ENCODE measurements at places on chromosomes 16 and 17.

DNA sequence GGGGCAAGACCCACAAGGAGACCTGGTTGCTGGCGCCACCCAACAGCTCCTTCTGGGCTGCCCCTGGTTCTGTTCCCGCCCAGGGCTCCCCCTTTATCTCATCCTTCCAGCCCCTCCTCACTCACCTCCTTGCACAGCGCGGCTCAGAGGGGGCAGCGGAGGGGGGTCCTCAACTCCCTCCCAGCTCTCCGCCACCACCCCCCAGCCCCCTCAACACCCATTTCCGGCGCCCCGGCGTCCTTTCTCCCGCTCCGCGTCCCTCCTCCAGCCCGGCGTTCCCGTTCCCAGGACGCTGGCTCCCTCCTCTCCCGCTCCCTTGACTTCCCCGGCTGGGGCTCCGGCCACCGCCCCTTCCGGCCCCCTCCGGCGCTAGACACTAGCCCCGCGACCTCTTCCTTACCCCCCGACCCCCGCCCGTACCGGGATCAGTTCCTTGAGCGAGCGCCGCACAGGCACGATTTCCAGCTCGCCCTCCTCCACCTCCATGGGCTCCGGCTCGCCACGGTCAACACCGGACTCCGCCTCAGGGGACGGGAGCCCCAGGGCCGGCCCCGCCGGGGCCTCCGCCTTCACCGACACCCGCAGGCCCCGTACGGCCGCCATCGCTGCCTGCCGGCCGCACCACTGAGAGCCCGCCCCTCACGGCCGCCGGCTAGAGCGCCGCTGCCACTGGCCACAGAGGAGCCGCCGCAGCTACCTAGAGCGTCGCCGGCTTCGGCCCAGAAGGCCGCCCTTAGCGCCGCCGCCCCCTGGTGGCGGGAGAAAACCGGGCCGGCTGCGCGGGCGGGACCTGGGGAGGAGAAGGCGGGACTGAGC is at the start of gene NCBP3:
TSS of gene NCBP3 (minus strand) at position 626 of the 816 bp plus-strand sequence. CDS start at position 603, 23 bp downstream.
- DNase-seq, result peak; percentile 93

DNA sequence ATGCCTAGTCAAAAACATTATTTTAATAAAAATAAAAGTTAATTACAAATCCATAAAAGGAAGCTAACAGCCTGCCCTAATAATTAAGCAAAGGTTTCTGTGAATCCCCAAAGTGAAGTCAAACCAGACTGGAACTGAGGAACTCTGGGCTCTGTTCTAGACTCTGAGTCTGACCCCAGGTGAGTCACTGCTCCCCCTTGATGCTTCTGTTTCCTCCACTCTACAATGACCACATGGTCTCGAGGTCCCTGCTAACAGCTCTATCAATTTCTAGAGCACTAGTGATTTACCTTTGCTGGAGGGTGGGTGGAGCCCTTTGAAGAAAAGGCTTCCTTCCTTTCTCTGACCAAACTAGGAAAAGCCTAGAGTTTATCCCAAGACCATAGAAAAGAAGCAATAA is 32.4 kb downstream of the XPO6 start:
- DNase-seq, result no peak

- no peak for DNase-seq
These were observed 56.7 kb upstream of the NOG start for GRCh38 chr17:56536766-56537165.

DNA sequence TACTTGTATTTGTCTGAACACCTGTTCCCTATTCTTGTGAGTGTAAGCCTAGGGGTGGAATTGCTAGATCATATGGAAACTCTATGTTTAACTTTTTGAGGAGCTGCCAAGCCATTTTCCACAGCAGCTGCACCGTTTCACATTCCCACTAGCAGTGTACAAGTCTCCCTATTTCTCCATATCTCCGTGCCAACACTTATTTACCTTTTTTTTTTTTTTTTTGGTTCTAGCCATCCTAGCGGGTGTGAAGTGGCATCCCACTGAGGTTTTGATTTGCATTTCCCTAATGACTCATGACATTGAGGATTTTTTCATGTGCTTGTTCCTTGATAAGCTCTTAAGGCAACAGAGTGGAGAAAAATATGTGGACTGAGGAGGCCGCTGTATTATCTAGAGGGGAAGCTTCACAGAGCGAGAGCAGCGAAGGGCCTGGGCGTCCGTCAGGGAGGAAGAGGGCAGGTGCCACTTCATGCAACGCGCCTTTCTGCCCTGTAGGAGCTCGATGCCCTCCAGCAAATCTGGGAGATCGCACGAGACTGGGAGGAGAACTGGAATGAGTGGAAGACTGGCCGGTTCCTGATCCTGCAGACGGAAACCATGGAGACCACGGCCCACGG is 50.0 kb downstream of the DNAH2 start:
- no peak for DNase-seq

GRCh38 chr17:71337938-71338337 is 782.9 kb upstream of the SOX9 start:
- no peak for DNase-seq

- DNase-seq, result no peak
These were observed 15.9 kb upstream of the RFWD3 start for GRCh38 chr16:74682556-74682955.

- DNase-seq, result no peak
These were observed 73.6 kb upstream of the MRTFB start for GRCh38 chr16:13997526-13997925.

DNA sequence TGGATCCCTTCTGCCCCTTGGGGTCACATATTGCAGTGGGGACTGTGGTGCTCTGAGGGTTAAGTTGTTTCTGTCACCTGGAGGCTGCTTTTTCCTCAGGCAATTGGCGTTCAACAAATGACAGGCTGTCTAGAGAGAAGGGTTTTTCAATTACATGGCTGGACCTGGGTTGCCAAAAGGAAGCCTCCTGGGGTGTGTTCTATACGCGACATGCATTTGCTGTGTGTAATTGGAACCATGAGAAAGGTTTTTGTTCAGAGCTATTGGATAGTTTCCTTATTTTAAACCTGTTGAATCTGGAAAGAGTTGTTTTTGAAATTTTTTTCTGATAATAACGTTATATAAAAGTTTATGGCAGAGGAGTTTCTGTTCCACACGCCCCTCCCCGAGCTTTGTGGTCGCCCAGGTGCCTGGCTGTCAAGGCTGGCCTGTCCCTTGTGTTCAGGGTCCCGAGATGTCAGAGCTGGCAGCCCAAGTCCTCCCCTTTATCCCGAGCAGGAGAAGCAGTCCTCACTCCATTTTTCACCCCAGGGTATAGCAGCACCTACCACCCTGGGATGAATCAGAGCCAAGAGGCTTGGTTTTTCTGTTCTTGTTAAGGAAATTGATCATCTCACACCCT is 26.1 kb upstream of the ZNF750 start:
- DNase-seq, result no peak

GRCh38 chr17:74467221-74467951 is 952 bp downstream of the CD300A start:
- no peak for DNase-seq

GRCh38 chr17:9115214-9116191 is 94.2 kb downstream of the NTN1 start:
- DNase-seq, result peak; percentile 48

GRCh38 chr17:57006040-57006439 is 28.1 kb downstream of the SCPEP1 start:
- no peak for DNase-seq

DNA sequence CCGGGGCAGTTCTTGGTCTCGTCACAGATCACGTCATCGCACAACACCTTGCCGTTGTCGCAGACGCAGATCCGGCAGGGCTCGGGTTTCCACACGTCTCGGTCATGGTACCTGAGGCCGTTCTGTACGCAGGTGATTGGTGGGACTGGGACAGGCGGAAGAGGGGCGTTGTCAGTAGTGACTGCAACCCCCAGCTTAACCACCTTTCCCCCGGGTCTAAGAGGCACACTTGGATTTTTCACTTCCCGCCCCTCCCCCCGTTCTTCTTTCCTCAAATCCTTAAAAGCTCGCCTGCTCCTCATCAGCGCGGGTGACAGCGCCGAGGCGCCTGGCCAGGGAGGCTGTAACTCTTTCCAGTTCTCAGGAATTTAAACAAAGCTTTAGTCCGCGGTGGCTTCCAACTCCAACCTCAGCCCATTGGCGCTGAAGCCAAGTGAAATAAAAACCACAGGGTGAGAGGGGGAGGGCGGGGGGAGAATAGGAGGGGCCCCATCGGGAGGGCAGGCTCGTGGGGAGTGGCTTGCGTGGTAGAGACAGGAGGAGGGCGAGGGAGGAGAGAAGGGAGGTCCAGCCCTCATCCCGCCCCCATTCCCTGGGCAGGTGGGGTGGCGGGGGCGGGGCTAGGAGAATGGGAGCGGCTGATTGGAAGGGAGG is 1.5 kb downstream of the COL1A1 start:
- DNase-seq, result peak; percentile 75

- no peak for DNase-seq
These were observed 209.4 kb downstream of the ZFHX3 start for GRCh38 chr16:72838586-72838910.

DNA sequence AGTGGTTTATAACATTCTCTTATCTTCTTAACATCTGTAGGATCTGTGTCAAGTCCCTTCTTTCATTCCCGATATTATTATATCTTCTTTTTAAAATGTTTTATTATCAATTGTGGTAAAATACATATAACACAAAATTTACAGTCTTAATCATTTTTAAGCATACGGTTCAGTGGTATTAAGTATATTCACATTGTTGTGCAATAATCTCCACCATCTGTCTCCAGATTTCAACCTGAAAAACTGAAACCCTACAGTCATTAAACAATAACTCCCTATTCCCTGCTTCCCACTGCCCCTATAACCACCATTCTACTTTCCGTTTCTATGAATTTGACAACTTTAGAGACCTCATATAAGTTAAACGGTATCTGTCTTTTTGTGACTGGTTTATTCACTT is 45.5 kb downstream of the CEP112 start:
- no peak for DNase-seq

- DNase-seq, result peak; percentile 35
These were observed 3.8 kb upstream of the SNX20 start for GRCh38 chr16:50684823-50685461.

DNA sequence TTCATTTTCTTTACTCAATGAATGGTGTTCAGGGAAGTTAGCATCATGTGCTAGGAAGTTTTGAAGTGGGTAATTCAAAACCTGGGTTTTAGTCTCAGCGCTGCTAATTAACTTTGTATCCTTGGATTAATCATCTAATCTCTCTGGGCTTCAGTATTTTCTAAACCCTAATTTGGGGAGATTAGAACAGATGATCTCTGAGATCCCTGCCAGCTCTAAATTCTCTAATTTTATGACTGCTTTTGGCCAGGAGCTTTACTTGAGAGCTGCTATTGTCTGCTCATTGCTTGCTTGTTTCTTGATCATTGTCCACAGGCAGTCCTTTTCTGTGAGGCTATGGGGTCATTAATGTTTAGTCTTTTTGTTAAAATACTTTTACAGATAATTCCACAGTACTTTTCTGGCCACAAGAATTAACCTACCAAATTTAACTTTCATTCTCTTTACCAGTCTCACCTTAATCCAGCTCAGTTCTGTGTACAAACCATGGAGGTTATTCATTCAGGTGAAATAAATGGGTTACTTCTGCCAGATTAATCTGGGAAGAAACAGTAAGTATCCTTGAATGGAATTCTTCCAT is 28.4 kb upstream of the VWA3A start:
- DNase-seq, result no peak

DNA sequence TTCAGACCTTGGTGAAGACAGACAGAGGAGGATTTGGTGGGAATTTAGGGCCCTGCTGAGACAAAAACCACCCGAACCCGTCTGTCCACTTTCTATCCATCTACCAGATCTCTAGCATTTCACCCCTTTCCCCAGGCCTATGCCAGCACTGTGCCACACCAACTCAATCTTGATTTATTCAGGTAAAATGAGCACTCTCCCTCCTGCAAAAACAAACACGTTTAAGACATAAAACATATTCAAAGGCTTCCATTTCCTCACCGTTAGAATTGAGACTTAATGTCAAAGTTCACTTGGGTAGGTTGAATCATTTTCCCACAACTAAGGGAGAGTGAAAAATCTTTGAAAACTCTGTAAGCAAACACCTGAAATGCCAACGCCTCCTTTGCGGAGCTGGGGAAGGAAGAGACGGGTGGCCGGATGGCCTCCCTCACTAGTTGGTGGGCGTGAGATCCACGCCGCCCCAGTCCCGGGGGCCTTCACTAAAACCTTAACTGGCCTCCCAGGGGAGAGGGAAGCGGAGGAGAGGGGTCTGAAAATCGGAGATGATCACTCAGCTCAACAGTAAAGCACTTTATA is 862 bp downstream of the DCAKD start:
- DNase-seq, result peak; percentile 53

DNA sequence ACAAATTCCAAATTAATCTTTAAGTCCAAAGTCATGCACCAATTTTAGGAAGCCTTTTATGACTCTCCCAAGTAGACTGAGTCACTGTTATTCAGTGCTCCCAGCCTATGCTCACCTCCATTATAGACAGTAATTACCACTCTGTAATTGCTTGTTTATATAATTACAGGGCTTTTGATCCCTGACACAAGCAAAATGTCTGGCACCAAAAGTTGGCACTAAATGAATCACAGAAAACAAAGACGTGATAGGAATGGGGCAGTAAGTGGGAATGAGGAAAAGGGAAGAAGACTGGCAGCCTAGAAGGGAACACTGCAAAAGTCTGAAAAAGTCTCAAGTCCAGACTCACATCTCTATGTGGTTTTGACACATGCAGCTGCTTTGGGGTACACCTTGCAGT is 94.1 kb downstream of the SLC39A11 start:
- DNase-seq, result no peak

GRCh38 chr16:49524947-49525315 is 151.3 kb downstream of the C16orf78 start:
- DNase-seq, result no peak

- no peak for DNase-seq
These were observed 131.7 kb downstream of the SHISA6 start for GRCh38 chr17:11372692-11373091.

DNA sequence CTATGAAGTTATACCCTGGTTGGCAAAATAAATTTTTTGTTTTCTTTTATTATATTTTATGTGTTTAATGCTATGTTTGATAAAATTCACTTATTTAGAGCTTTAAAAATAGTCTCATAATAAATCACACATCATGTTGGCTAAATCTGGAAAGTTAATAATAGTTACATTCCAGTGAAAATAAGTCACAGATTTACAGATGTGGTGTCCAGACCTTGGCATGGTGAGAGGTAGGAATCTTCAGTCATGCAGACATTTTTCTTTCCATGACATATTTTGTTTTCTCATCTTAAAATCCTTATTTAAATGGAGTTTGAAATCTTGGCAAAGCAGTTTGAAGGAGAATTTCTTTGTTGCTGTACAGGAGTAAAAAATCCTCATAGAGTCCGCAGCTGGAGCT is 48.1 kb upstream of the GOSR1 start:
- no peak for DNase-seq

- peak; percentile 49 for DNase-seq
These were observed 1.0 kb downstream of the SDK2 start for GRCh38 chr17:73643001-73643851.

DNA sequence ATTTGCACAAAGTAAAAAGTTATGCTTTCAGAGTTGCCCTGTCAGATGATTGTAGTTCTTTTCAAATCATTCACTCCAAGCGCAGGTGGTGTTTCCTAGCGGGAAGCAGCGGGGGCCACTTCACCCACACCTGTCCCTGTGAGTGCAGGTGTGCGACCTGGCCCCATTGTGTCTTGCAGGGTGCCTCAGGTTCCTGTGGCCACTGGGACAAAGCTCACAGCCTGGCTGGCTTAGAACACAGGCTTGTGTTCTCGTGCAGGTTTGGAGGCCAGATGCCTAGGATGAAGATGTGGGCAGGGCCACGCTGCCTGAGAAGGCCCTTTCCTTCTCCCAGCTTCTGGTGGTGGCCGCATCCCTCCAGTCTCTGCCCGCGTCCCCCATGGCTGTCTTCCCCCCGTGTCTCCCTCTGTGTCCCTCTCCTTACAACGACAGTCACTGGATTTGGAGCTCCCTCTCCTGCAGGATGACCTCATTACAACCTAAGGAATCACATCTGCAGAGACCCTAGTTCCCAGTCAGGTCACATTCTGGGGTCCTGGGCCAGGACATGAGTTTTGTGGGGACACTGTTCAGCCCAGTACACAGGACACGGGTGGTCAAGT is 90.5 kb downstream of the NPIPB11 start:
- no peak for DNase-seq
